ENCODE measurements at places on chromosomes 16 and 17.

DNA sequence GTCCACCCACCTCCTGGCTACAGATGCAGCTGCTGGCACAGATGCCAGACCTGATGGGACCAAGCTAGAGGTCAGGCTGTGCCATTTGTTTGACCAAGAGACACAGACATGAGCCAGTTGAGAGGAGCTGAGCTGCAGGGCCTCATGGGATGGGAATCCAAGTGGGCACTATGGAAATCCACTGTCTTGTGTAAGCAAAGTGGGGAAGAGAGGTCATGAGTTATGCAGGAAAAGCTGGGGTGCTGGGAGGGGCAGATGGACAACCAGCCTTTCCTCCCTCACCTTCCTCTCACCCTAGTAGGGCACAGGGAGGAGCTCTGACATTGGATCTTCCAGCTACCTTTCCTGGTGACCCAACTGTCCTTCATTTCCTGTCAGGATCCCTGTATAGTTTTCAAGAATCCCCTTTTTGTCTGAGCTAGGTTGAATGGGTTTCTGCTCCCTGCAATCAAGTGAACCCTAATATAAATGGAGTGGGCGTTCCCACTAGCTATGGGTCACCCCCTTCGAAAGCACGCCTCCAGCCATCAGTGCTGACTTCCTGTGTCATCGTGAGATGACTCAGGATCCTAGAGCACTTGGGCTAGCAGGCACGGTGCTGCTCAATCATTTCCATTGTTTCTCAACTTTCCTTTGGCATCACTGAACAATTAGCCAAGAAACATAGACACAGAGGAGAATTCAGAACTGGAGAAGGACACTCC is 13.6 kb downstream of the ATPAF2 start:
- peak; percentile 49 for DNase-seq

DNA sequence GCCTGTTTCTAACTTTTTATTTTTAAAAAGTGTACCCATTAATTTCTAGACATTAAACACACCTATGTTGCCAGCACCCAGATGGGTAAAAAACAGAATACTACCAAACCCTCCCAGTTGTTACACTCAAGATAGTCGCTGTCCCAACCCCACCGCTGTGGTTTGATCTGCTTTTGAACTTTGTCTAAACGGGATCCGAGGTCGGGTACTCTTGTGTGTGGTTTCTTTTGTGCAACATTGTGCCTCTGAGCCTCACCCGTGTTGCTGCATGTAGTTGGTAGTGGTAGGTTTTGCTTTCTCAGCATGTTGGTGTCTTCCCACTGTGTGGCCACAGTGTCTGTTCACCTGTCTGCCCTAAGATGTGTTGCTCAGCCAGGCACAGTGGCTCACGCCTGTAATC is 4.3 kb downstream of the KLHL36 start:
- no peak for DNase-seq

GRCh38 chr17:81263371-81264181 is 24.5 kb downstream of the NDUFAF8 start:
- no peak for DNase-seq

- no peak for DNase-seq
These were observed 306.3 kb downstream of the SOX9 start for GRCh38 chr17:72426948-72427760.

GRCh38 chr16:1706386-1707192 is 594 bp downstream of the MAPK8IP3 start:
- no peak for DNase-seq

GRCh38 chr17:3964203-3965117 is at the start of gene ATP2A3:
ATP2A3 (minus strand) TSS chr17:3964437; CDS start chr17:3964291, 146 bp downstream.
- no peak for DNase-seq

- no peak for DNase-seq
These were observed 19.8 kb upstream of the KIFC3 start for GRCh38 chr16:57822018-57822553.

DNA sequence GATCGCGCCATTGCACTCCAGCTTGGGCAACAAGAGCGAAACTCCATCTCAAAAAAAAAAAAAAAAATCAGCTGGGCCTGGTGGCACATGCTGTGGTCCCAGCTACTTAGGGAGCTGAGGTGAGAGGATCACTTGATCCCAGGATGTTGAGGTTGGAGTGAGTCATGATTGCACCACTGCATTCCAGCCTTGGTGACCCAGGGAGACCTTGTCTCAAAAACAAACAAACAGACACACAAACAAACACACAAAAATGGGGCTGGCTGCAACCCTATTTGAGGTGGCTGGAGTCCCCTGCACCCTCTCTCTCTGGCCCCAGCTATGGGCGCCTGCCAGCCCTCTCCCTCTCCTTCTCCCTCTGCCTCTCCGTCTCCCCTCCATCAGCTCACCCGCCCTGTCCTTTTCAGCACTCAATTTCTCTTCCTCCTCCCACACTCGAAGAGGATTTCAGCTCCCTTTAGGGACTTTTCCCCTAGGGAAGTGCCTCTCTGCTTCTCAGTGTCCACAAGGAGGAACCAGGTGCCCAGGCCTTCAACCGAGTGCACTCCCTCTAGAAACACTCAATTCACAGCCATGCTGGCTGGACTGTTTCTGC is 17.5 kb upstream of the TFAP4 start:
- DNase-seq, result no peak

DNA sequence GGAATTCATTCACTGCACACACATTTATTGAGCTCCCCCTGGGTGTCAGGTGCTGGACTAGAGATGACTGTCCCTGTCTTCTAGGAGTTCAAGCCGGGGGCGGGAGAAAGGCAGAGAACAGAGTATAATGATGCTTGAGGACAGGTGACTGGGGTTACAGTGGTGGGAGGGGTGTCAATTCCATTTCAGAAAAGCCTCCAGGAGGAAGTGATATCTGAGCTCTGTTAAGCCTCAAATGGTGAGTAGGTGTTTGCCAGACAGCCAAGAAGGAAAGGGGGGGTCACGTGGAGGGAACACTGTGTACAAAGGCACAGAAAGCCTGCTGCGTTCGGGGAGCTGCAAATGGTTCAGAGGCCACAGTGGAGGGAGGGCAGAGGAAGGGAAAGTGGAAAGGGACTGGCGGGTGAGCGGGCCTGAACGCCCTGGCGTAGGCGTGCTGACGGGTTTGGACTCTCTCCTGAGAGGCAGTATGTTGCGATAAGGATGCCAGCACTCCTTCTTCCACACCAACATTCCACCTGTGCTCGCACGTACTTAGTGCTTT is 9.7 kb upstream of the NXPH3 start:
- DNase-seq, result no peak

DNA sequence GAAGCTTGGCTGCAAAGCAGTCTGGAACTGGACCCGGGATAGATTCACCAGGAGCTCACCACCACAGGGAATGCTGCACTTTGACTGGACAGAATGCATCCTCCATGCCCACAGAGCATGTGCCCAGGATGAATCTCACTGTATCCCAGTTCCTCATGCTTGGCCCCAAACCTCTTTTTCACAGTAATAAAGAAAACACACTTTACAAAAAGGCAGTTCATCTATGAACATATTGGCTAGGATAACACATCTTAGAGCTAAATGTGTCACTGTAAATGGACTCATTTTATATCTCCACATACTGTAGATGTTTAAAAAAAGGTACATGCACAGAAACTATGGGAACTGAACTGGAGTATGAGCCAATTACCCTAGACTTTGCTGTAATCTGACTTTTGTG is 266.9 kb downstream of the TOX3 start:
- DNase-seq, result no peak

GRCh38 chr16:30839523-30840227 is 52.7 kb upstream of the ZNF629 start:
- DNase-seq, result no peak

- no peak for DNase-seq
These were observed 22.8 kb downstream of the GPRC5B start for GRCh38 chr16:19861811-19862327.

- no peak for DNase-seq
These were observed 40.4 kb downstream of the TMEM132E start for GRCh38 chr17:34619687-34620217.

DNA sequence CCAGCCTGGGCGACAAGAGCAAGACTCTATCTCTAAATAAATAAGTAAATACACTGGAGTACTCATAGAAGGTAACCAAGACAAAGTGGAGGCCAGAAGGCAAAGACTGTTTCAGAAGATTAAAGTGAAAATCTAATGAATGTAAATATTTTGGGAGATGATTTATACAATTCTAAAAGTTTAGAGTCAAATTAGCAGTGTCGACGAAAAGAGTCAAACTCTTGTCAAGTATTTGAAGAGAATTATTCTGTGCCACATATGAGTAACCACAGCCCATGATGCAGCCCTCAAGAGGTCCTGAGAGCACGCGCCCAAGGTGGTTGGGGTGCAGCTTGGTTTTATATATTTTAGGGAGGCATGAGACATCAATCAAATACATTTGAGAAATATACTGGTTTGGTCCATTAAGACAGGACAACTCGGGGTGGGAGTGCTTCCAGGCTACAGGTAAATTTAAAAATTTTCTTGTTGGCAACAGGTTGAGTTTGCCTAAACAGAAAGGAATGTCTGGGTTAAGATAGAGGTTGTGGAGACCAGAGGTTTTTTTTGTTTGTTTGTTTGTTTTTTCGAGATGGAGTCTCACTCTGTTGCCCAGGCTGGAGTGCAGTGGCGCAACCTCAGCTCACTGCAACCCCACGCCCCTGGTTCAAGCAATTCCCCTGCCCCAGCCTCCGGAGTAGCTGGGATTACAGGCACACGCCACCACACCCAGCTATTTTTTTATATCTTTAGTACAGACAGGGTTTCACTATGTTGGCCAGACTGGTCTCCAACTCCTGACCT is 3.5 kb downstream of the CFDP1 start:
- DNase-seq, result no peak

GRCh38 chr17:74728702-74729075 is 8.4 kb upstream of the RAB37 start:
- DNase-seq, result no peak

DNA sequence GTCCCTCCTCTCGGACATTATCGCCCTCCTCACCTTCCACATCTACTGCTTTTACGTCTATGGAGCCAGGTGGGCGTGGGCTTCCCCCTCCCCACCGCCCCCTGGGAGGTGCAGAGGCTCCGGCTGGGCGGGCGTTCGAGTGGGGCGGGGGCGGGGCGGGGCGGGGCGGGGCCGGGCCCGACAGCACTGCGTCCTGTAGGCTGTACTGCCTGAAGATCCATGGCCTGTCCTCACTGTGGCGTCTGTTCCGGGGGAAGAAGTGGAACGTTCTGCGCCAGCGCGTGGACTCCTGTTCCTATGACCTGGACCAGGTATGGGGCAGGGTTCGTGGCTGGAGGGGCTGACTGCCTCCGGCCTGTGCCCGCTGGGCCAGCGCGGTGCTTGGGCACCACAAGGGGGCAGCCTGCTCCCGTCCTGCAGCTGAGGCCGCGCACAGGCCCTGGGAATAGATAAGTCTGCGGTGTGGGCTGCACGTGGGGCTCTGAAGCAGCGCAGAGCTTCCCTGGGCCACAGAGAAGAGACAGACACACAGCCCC is 9.2 kb downstream of the PIGQ start:
- no peak for DNase-seq

DNA sequence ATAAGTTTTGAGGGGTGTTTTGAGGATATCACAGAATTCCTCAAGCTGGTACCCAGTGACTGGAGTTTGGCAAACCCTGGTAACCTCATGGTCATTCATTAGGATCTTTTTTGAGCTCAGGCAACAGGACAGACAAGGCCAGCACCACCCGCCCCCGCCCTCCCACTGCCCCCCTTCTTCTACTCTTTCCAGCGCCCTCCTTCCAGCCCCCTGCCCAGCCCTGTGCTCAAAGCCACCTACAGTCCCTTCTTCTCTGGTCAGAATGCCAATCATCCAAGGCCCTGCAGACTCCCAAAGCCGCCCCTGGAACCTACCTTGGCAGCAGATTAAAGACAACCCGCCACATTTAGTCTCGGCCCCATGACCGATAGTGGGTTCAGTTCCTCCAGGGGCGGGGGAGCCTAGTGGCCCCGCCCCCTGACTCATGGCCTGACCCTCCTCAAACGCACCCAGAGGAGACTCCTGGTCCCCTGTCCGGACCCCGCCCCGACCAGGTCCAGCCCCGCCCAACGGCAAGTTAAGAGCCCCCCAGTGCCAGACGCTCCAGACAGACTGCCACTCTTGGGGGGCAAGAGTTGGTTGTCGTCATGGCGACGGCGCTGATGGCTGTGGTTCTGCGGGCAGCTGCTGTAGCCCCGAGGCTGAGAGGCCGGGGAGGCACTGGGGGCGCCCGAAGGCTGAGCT is at the start of gene NAGS:
NAGS (plus strand) TSS at position 546 of the 684 bp plus-strand sequence; CDS start at position 588, 42 bp downstream.
- DNase-seq, result no peak

- DNase-seq, result no peak
These were observed 769.6 kb downstream of the CDH11 start for GRCh38 chr16:64352246-64352645.

GRCh38 chr17:73023759-73024158 is 68.7 kb downstream of the SLC39A11 start:
- DNase-seq, result no peak

DNA sequence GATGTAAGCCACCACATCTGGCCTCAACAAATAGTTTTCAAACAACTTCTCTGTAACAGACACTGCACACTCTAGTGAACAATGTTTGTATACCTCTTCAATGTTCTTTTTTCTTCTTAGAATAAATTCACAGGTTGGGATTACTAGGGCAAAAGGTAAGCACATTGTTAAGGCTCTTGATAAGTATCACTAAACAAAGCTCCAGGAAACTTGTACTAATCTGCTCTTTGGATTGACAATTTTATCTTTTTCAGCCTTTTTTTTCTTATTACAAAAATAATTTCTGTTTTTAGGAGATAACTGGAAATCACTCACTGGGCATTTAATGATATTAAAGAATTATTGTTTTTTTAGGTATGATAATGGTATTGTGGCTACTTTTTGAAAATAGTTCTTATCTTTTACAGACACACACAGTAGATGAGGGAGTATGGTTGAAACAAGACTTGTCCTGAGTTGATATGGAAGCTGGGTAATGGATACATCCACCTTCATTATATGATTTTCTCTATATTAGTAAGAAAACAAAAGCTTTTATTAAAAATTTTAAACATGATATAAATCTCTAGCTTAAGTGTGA is 7.7 kb upstream of the MPRIP start:
- no peak for DNase-seq

DNA sequence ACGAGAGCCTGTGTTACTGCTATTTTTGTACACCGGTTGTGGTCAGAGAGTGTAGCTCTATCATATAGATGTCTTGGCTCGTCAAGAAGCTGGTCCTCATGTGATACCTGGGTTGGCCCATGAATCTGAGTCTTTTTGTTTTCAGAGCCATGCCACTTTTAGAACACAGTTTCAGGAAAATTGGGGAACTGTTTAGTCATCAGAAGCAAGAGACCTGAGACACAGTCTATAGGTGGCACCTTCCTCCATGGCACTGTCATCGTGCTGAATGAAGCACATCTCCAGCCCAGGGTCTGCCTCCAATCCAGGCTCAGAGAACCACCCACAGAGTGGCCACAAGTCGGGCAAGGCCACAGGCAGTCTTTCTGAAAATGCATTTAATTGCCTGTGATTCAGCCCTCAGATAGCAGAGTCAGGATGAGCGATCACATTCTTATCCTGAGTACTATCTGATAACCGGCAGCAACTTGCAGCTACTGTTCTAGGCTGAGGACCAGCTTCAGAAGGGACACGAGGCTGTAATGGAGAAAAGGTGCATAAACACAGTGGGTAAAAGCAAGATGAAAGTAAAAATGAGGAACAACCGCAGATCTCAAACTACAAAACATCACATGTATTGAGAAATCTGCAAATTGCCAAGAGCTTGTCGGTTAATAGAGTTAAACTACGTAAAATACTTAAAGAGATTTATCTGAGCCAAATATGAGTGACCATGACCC is 14.2 kb upstream of the HAPSTR1 start:
- DNase-seq, result peak; percentile 82
